ENCODE measurements at places on chromosomes 2 and 18. TPM values are rescaled to one million over a fixed set of nuclear protein-coding genes. Genes with fewer than 3 reads are reported as not detected.

GRCh38 chr2:159455330-159455918 is 160.9 kb downstream of the BAZ2B start:
- DNase-seq, result no peak

DNA sequence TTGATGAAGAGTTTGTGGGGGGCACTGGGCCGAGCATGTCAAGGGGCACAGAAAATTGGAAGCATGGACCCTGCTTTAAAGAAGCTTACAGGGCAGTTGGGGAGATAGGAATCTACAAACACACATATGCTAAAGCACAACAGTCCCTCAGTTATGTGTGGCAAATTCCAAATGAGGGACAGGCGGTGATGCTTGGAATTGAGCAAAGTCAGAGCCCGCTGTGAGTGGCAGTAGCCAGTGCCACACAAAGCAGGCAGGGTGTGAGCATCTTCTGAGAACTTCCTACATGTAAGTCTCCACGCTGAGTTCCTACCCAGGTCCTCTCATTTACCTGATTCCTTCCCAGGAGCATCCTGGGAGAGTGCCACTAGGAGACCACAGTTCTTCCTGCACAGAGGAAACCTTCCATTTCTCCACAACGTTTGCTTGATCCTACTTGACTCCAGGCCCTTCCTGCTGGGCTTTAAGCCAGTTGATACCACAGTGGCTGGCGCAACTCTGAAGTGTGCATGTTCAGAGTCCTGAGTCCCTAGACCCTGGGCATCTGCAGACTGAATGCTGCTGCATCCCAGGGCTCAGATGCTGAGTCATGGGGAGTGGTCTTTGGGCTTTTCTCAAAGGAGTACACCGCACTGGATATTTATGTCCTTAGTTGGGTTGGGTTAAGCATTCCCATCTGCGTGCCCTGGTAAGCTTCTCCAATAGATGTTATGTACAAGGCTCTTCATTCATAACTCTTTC is 287.3 kb upstream of the REV1 start:
- DNase-seq, result no peak

DNA sequence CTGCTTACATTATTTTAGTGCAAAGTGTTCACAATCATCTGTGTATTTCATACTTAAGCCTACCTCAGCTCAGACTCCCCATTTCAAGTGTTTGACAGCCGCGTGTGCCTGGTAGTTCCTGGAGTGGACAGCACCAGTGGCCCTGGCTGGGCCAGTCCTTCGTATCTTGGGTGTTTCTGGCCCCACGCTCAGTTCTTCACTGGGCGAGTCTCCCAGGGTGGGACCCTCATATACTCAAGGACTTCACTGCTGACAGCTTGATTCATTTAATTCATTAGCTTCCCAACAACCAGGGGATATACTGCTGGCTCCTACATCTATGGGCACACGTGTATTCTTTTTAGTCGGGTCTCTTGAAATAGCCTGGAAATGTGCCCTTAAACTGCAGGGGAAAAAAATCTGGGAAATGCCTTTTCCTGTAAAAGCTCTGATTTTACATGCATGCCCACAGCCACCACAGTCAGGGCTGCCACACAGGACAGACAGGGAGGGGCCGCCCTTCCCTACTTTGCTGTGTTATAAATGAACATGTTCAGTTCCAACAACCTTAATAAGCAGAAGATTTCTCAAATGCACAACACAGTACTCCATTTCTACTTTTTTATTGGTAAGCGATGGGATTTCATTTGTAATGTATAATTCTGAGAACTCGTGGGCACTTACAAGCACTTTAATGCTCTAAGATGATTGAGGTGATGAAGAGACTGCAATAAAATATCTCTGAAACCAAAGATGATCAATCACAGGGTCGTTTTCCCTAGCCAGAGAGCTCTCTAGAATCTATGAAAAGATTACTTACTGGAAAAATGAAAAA is 205.5 kb upstream of the REV1 start:
- DNase-seq, result no peak

IL37 gene
- total RNA-seq, result not detected

DNA sequence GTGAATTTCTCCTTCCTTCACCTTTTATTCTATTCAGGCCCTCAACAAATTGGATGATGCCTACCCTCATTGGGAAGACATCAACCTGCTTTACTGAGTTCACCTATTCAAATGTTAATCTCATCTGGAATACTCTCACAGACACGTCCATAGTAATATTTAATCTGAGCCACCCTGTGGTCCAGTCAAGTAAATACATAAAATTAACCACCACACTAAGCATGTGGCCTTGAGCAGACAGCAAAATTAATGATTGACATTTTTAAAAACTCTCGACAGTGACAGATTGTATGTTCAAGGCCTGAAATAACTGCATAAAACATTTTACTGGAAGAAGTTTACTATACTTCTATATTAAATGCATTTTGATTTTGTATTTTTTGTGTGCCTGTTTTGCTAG is 540.6 kb upstream of the GCFC2 start:
- DNase-seq, result no peak

VWC2L gene
- total RNA-seq, result not detected

IL1B gene
- 0.46 TPM for total RNA-seq

DNA sequence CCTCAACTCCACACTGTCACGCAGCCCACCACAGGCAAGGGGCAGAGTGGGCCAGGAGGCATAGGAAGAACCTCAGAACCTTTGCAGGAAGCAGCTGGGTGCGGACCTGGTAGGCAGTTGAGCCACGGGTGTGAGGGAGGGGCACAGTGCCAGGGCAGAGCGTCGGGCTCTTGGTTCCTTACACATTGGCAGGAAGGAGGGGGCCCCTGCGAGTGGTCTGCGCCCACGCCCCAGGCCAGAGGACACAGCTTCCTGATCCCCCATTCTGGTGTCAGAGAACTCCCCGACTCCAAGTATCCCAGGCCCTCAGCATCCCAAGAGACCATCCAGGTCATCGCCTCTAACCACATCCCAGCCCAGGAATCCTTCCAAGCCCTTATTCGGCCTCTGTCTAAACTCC is 61.5 kb downstream of the TNS1 start:
- no peak for DNase-seq

DNA sequence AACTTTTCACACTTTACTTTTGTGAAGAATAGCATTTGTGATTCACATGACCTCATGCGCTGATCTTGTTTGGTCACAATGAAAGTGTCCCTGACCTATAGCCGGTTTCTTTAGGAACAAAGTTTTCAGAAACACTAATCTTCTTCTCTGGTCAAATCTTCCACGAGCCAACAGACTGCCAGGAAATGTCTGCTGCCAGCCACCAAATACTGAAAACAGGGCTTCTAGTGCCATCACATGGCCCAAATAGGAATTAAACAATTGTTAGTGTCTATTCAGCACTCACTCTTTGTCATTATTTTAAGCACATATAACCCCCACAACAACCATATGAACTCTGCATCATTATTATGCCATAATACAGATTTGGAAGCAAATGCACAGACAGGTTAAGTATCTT is 286.5 kb upstream of the SYT4 start:
- no peak for DNase-seq

DNA sequence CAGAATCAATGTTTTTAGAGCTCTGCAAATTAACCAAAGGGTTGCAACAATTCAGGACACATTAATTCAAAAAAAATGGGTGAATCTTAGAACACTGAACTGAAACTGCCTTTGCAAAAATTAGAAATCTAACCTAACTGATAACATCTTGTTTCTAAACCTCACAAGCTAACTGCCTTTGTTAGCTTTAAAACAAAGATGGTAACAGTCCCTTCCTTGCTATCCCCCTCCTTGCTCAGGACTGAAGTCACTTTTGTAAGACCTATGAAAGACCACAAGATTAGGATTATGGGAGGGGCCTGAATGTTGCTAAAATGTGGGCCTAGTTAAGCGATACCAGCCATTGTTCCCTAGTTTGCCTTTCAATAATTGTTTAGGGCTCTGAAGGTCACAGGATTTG is 44.9 kb upstream of the LONRF2 start:
- DNase-seq, result no peak

NTSR2 gene
- not detected for total RNA-seq

DNA sequence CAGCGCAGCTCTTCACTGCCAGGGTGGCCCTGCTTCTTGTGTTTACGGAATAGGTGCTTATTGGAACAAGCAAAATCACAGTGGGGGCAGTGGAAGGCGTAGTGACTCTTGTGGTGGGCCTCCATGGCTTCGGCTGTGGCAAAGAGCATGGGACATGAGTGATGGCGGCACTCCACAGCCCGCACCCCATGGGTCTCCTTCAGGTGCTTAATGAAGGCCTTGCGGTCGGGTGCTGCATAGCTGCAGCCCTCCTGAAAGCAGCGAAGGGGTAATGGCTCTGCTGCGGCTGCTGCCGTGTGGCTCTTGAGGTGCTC is 10.7 kb downstream of the ZNF142 start:
- no peak for DNase-seq

DNA sequence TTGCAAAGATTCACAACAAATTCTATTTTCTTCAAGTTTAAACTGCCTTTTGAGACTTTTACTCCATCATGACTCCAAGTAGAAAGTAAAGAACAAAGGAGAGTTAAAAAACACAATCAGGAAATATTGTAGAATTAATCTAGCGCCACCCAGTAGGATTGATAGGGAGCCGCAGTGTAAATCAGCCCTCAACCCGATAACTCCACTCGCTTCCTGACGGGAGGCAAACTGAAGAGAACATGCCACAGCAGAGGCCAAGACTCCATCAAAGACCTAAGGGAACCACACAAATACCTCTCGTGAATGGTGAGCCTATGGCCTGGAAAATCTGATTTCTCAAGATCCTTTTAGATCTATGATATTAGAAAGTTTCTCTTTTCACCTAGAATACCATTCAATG is 319.0 kb downstream of the STK39 start:
- no peak for DNase-seq

DNA sequence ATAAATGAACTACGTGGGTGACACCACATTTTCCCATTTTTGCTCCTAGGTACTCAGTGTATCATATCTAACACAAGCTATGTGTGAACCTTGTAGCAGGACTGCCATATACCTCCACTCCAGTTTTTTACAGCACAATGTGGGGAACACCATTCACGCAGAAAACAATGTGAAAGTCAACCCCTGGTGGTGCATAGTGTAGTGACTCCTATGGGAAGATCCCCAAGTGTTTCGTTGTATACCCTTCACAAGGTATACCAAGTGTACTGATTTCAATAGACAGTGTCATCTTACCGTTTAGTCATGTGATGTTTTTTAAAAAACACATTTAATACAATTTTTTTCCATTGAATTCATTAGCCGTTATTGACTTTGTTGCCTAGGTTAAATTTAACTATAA is 68.1 kb downstream of the ANKRD12 start:
- DNase-seq, result no peak

GRCh38 chr2:8577573-8577972 is 104.3 kb upstream of the ID2 start:
- no peak for DNase-seq

GRCh38 chr2:175228179-175228578 is 46.7 kb upstream of the ATP5MC3 start:
- no peak for DNase-seq

G6PC2 gene
- not detected for total RNA-seq

- DNase-seq, result no peak
Observed at GRCh38 chr2:70793450-70793849, 3.0 kb upstream of the FIGLA start.

DNA sequence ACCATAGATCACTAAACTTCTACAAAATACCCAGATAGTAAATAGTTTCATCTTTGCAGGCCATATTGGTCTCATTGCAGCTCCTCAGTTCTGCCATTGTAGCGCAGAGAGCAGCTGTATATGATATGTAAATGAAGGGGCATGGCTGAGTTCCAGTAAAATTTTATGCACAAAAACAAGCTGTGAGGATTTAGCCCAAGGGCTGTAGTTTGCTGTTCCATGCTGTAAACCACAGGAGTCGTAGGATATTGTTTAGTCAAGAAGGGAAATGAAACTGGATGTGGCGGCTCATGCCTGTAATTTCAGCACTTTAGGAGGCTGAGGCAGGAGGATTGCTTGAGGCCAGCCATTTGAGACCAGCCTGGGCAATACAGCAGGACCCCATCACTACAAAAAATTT is 83.0 kb downstream of the MGAT5 start:
- DNase-seq, result no peak

DNA sequence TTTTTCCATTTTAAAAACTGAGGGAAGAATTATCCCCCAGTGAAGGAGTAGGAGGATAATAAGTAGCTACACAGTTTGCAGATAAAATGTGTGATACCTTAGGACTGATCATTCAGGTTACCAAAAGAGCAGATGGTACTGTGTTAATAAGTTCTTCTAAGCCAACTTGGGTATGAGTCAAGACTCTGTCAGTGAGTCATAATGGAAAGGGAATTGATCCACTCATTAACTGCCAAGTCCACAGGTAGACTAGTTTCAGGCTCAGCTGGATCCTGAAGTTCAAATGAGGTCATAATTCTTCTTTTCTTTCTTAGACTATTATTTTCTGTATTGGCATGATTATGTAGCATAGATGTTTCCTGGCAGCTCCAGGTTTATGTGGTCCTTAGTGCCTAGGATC is 142.4 kb upstream of the ALPP start:
- DNase-seq, result no peak

GRCh38 chr18:38362286-38362792 is 796.7 kb upstream of the CELF4 start:
- DNase-seq, result no peak

ANKRD53 gene
- total RNA-seq, result 0.14 TPM

GRCh38 chr2:102264952-102265351 is 46.4 kb upstream of the IL1RL1 start:
- no peak for DNase-seq

DNA sequence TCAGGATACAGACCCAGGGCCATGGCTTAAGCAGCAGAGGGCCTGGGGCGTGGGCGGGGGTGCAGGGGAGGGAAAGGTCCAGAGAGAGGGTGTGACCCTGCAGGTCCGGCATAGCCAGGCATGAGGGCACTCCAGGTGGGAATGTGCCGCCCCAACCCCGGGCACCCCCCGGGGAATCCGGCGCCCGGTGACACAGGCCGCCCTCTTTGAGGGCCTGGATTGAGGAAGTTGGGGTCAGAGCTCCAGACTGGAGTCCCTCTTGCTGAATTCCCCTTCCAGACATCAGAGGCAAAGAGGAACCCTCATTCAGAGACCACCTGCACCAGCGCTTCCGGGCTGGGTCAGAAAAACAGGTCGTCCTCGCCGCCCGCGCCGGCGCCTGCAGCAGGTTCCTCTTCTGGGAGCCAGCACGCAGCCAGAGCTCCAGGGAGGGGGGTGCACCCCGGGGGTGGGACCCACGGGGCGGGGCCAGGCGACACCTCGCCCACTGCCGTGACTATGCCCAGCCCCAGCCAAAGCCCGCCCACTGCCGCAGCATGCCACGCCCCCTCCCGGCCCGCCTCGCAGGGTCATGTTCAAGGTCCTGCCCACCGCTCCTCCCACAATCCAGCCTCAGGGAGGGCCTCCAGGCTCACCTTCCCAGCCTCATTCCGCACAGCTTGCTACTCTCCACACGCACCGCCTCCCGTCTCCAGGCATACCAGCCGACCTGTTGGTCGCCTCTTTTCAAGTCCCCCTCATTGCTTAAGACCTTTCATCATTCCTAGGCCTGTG is 98.3 kb upstream of the ID2 start:
- DNase-seq, result no peak

DNA sequence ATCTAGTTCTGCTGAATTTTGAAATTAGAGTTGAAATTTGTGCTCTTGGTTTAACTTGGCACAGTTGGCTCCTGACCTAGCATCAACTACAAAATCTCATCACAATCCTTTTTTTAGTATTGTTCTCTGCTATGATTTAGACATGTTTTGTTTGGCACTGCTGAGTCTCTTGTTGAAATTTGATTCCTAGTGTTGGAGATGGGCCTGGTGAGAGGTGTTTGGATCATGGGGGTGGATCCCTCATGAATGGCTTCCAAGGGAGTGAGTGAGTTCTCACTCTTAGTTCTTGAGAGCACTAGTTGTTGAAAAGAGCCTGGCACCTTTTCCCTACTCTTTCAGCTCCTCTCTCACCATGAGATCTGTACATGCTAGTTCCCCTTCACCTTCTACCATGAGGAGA is 605.6 kb upstream of the SLC39A10 start:
- no peak for DNase-seq
